Hematopoietic multipotent progenitor cell treated with erythropoietin and hydrocortisone succinate and interleukin-3 and kit ligand, for 4 days (in vitro differentiated cells): ENCODE measurements at places on chromosomes 1 and 21.
A peak's percentile ranks its signal among the peaks of the same experiment; 100 is the strongest.

GRCh38 chr1:6128276-6129081 lies 51.6 kb downstream of the CHD5 start:
- no peak for DNase-seq

GRCh38 chr1:84753516-84754385 lies 63.5 kb upstream of the SSX2IP start:
- DNase-seq, result peak; percentile 86

GRCh38 chr1:229258031-229258756 lies 12.7 kb upstream of the RAB4A start:
- DNase-seq, result peak; percentile 85

GRCh38 chr1:235112297-235113182 lies 16.1 kb downstream of the TOMM20 start:
- no peak for DNase-seq

DNA sequence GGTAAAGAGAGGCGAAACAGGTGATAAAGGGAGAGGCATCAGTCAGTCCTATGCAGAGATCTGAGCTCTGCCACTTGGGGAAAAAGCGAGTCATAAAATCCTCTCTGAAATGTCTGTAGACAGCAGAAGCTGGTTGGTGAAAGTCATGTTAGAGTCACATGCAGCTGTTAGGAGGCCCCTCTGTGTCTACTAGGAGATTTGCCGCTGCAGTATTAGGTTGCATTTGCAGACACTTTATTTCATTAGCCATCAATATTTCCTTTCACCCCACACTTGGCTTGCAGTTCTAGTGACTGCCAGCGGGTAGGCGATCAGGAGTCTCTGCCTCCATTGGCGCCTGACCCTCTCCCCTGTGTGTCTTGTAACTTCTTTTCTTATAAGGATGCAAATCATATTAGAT lies 16.2 kb downstream of the ATP1A4 start:
- peak; percentile 37 for DNase-seq

- peak; percentile 53 for DNase-seq
Observed at GRCh38 chr1:3483801-3484444, 29.5 kb downstream of the ARHGEF16 start.

- DNase-seq, result no peak
Observed at GRCh38 chr1:180235502-180236239, 5.6 kb downstream of the LHX4 start.

DNA sequence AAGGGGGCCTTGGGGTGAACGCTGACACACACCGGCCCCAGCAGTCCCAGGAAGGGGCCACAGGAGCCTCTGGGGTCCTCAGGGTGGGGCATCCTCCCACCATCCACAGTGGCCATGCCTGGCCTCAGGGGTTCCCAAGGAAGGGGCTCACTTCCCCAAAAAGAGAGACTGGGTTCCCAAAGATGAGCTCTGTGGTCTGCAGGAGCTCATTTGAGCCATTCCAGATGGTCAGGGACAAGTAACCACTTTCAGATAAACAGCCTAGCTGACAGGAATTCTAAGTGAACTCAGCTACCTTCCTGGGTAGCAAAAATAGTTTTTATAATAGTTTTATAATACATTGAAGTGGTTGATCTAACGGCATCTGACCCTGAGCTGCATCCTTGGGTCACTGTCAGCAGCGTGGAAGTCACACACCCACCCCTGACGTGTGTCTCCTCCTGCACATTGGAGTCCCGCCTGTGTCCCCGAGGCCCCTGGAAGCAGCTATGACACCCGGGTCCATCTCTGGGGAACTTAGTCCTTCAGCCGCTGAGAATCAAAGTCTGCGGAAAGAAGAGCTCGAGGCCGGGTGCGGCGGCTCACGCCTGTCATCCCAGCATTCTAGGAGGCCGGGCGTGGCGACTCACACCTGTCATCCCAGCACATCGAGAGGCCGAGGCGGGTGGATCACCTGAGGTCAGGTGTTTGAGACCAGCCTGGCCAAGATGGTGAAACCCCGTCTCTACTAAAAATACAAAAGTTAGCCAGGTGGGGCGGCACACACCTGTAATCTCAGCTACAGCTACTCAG lies 5.7 kb upstream of the TMEM240 start:
- no peak for DNase-seq

DNA sequence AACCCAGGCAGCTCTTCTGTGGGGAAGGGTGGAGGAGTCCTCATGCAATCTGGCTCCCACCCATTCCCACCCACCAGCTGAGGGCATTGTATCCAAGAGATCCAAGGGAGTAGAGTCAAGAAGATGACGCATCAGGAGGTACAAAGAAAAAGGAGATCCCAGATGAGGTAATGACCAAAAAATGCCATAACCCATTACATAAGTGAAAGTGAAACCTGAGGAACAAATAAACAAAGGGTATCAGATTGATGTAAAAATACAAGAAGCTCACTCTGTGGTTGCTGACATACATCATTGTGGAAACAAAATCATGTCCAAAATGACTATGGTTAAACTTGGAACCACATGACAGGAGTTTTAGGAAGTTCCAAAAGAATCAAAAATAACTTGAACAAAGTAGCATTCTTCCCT lies 42.5 kb downstream of the CCN1 start:
- no peak for DNase-seq

DNA sequence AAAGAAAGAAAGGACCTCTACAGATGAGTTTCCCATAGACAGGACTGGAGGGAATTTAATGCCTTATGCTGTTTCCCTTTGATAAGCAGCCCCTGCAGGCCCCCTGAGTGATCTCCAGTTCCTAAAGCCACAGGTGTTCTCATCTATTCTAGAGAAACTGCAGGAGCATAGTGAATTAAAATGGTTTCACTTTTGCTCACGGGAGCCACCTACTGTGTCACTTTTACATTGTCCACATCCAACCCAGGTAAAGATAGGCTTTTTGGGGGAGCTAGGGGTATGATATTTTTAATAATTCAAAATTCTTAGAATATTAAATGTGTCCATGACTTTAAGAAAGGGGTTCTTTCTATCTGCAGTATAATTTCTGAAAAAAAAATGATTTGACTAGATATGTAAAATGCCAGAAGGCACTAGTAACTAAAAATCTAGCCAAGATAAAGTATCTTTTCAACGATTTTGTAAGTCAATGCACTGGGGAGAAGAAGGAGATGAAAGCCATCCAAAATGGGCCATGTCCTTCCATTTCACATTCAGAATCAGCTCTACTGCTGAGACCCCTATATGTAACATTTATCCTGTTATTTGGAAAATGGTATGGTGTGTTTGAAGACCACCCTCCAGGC lies 267.3 kb upstream of the DUSP10 start:
- DNase-seq, result peak; percentile 64

GRCh38 chr1:78176448-78176847 lies 130.7 kb downstream of the GIPC2 start:
- DNase-seq, result no peak

DNA sequence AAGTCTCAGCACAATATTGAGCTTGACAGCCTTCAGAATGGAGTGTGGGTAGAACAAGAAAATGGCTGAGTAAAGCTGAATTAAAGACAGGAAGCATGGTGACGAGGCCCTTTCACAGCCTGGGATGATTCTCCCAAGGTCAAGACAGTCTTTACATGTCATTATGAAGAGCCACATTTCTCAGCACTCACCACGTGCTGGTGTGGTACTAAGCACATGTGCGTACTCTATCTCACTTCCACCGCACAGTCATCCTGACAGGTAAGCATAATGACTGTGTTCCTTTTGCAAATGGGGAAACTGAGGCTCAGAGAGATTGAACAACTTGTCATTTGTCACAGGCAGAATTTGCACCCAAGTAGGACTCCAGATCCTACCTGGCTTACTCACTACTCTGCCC lies 92.8 kb upstream of the COA6 start:
- DNase-seq, result no peak

DNA sequence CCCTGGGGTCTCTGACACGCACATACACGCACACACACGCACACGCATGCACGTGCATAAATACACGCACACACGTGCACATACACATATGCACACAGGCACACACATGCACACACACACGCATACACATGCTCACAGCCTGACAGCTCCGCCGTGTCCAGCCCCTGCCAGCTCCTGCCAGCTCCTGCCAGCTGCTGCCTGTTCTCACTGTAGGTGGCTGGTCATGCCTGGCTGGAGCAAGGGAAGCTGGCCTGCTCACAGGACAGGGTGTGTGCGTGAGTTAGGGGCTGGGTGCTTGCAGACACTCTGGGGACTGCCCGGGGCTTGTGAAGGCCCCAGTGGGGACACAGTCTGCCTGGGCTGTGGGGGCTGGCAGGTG lies 4.9 kb downstream of the PLCH2 start:
- DNase-seq, result no peak

- no peak for DNase-seq
Observed at GRCh38 chr1:158026651-158027050, 33.2 kb downstream of the KIRREL1 start.

DNA sequence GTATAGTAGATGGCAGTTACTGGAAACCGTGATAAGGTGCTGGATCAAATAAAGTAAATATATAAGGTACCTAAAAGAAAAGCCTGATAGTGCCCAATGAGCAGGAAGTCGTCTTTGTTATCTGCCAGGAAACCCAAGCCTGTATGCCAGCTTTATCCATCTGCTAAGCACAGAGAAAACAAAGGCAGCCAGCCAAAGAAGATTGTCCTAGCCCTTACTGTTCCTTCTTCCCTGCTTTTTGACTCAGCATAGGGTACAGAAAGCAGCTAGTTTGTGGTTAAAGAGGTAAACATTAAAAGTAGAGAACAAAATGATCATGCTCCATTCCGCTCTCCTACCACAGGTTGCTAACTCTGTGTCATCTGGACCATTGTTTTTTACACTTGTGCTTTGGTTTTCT lies 10.1 kb downstream of the KRTAP22-2 start:
- no peak for DNase-seq

DNA sequence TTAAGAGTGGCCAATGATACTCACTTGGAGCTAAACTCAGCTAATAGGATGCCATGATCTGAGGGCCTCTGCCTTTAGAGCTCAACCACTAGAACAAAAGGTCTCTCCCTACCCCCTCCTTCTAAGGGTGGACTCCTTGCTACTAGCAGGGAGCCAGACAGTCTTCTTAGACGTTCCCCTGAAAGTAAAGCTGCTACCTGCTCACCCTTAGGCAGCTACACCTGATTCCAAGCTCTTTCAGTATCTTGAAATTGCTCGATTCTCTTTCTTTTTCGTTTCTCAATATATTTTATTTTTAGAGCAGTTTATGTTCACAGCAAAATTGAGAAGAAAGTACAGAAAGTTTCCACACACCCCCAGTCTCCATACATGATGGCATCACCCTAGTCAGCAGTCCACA lies 112.6 kb upstream of the KCNJ15 start:
- DNase-seq, result no peak

DNA sequence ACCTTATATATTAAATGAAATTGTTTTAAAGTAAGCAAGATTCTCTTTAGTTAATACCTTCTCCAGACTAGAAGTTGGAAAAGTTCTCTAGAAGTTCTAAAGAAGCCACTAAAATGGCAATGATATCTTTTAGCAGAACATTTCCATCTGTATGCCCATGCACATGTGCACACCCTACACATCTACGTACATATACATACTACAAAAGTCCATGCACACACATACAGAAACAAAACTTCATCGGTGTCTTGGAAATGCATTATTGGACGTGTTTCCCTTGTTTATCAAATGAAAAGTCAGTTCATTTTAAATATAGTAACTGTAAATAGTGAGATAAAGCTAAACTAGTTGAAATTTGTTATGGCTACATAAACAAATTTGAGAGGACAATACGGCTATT lies 114.4 kb downstream of the KCNT2 start:
- DNase-seq, result no peak

DNA sequence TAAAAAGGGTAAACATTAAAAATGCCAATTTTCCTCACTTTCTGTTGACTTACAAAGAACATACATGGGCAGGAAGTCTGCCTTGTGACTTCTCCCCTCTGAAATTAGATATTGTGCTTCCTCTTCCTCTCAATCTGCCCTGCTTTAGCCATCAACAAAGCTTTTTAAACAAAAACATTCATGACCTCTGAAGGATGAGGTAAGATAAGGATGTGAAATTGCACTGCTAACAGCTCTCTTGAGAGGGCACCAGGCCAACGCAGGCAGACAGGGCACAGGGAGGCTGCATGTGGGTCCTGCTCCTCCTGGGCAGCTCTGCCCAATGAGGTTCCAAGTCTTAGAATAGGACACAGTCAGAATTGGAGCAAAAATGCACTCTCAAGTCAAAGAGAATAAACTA lies 62.1 kb downstream of the DEGS1 start:
- DNase-seq, result peak; percentile 79

DNA sequence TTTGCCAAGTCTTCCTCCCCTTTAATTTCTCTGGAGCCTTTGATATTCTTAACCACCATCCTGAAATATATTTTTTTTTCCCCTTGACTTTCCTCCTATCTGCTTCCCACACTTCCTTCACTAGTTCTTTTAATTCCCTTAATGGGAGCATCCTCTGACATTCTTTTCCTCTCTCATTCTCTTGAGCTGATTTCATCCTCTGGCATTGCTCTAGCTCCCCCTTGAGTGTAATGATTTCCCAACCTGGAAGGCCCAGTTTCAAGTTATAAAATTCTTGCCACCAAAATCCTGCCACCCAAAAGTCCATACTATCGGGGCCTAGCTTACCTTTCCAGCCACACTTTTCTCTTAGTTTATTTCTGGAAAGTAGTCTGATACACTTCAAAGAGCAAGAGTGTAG lies 39.5 kb upstream of the UBE2U start:
- DNase-seq, result no peak

GRCh38 chr1:74686928-74687327 lies 13.3 kb upstream of the ERICH3 start:
- no peak for DNase-seq

DNA sequence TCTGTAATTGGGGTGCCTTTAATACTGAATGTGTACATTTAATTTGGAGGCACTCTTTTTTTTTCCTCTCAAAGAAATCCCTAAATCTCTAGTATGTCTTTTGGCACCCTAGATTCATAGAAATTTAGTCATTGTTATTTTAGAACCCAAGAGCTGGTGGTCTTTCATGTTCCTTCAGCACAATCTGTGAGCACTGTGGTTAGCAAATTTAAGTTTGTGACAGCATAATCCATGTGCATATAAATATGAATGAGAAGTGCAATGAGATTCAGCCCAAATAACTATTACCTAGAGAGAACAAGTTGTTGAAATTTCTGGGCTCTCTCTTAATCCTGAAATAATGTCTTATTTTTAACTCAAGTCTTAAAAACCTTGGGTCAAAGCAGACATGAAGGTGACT lies 4.5 kb downstream of the PPP1R8 start:
- no peak for DNase-seq

DNA sequence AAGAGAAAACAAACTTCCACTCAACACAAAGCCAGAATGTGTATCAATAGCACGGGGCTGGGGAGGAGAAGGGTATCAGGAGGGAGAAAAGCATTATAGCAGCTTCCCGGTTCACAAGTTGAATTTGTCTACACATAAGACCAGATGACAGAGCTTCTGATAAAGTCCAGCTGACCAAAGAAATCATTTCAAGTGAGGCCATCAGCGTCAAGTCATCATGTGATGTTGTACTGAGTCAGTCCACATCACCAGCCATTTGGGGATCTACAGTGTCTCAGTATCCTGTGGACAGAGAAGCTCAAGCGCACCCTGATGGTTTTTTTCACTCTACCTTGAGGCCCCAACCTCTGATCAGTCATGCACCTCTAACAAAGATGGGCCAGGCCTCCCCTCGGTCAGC lies 33.0 kb downstream of the SETD4 start:
- DNase-seq, result no peak
